Right ventricle myocardium inferior (tissue), 1 donor: ENCODE measurements at places on chromosomes 3 and 15. TPM values are rescaled to one million over a fixed set of nuclear protein-coding genes. Genes with fewer than 3 reads are reported as not detected.

SEMA3F gene
- total RNA-seq = 12.3 TPM

DNA sequence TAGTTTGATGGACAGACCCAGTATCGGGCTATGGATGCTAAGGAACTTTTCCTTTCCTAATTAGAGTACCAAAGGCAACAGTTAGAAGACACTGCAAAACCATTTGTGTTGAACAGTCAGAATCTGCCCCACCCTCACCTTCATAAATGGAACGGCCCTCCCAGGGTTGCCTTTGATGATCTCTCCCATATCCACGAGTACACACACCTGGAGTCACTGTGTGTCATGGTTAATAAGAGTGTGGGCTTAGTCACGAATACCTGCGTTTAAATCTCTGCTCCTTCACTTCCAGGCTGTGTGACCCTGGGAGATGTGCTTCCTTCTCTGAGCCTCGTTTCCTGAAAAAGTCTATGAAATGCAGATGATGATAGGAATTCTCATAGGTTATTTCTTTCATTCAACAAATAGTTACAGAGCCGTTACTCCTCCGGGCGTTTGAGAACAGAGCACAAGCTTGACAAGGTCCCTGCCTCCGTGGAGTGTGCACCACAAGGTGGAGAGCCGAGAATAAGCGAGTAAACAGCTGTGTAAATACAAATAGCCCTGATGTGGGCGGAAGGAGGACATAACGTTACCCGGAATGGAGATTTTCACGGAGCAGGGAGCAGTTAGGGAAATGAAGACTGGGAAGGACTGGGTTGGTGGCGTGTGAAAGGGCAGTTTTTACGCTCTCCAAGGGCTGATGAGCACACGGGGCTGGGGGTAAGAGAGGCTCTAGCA, 6.7 kb downstream of the SLC51A start:
- DNase-seq = no peak

DNA sequence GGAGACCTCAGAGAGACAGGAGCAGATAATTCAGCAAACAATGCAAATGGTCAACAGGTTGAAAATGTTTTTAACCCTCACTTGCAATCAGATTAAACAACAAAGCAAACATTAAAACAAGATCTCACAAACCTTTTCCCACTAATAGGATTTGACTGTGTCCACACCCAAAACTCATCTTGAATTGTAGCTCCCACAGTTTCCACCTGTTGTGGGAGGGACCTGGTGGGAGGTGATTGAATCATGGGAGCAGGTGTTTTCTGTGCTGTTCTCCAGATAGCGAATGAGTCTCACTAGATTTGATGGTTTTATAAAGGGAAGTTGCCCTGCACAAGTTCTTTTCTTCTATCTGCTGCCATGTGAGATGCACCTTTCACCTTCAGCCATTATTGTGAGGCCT, 1.3 kb upstream of the LYSMD4 start:
- DNase-seq = no peak

- DNase-seq = no peak
These were observed 11.1 kb upstream of the MCF2L2 start for GRCh38 chr3:183439515-183439914.
